ENCODE measurements at places on chromosomes 3 and 15.
A peak's percentile ranks its signal among the peaks of the same experiment; 100 is the strongest.

DNA sequence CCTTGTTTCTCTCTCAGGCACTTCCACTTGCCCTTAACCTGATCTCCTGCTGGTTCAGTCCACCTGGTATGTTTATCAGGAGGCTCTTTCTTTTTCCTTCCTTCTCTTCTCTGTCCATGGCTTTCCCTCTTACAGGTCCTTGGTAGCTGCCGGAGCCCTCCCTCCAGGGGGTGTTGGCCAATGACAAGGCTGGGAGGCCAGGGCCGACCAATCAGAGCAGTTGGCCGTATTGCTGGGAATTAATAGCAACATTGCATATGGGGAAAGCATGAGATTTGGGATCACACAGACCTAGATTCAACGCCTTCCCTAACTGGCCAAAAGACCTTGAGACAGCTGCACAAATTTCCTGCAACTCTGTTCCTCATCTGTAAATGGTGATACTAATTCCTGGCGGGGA, 62.4 kb downstream of the CEMIP start:
- no peak for DNase-seq

DNA sequence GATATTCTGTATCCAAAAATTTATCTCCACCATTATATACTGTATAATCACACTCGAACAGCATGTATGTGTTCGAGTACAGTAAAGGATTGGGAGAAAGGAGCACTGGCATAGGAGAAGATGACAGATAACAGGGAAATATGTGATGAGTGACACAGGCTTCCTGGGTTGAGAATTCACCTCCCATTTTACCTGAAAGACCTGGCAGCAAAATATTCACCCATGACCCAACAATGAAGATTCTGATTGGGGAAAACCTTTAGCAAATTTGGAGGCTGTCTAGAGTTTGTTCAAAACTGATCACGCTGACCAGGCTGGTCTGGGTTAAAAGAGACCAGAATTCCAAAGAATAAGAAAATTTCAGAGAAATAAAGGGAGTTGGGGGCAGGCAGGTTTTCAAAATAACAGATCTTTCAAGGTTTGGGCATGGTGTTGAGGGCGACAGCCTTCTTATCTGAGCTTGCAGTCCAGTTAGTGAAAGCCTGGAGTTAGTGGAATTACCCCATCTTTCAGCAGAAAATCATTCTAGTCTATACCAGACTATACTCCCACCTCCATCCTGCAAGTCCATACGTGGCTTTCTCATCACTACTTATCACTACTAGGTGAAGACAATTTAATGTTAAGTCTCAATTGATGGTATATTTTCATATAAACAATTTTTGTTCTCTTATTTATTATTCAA, 42.8 kb upstream of the RSL24D1 start:
- no peak for DNase-seq

DNA sequence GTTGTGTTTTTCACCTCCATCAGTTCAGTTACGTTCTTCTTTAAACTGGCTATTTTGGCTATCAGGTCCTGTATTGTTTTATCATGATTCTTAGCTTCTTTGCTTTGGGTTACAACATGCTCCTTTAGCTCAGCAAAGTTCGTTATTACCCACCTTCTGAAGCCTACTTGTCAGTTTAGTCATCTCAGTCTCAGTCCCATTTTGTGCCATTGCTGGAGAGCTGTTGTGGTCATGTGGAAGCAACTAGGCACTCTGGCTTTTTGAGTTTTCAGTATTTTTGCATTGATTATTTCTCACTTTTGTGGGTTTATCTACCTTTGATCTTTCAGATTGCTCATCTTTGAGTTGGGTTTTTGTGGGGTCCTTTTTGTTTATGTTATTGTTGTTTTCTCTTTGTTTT, 151.3 kb downstream of the CFAP20DC start:
- DNase-seq: no peak

GRCh38 chr3:188262488-188262887, 108.5 kb downstream of the LPP start:
- no peak for DNase-seq

DNA sequence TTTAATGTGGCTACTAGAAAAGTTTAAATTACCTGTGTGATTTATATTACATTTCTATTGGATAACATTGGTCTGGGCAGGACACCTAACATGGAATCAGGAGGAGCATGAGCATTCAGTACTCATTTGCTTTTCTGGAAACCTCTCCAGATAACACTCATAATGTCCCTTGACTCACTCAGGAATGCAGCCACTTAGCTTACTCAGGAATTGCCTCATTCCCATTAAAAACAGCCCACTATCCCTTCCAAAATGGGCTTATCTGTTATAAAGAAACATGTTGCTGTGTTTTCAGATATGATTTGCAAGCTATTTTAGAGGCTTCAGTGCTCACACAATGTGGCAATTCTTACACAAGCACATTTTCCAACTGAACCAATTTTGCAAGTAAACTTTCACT, 17.1 kb downstream of the GBE1 start:
- DNase-seq: no peak

GRCh38 chr3:30012941-30013543, 593.4 kb upstream of the TGFBR2 start:
- DNase-seq: peak; percentile 37

GRCh38 chr3:169546368-169546767, 117.1 kb downstream of the MECOM start:
- no peak for DNase-seq

DNA sequence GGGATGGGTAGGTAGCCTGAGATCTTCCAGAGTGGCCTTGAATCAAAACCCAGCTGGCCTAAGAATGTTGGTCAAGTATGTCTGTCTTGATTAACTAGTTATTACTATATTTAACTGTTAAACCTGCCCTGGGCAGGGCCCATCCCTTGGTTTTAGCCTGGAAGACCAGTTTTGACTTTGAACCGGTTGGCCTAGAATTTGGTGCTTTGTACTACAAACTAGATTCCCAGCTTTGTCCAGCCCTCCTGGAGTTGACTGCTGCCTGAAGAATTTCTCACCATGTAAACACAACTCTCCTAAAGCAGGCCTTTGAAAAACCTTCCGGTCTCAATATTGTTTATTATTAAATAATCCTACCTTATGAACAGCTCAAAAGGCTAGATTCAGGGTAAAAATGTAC, 16.0 kb downstream of the C15orf62 start:
- no peak for DNase-seq

DNA sequence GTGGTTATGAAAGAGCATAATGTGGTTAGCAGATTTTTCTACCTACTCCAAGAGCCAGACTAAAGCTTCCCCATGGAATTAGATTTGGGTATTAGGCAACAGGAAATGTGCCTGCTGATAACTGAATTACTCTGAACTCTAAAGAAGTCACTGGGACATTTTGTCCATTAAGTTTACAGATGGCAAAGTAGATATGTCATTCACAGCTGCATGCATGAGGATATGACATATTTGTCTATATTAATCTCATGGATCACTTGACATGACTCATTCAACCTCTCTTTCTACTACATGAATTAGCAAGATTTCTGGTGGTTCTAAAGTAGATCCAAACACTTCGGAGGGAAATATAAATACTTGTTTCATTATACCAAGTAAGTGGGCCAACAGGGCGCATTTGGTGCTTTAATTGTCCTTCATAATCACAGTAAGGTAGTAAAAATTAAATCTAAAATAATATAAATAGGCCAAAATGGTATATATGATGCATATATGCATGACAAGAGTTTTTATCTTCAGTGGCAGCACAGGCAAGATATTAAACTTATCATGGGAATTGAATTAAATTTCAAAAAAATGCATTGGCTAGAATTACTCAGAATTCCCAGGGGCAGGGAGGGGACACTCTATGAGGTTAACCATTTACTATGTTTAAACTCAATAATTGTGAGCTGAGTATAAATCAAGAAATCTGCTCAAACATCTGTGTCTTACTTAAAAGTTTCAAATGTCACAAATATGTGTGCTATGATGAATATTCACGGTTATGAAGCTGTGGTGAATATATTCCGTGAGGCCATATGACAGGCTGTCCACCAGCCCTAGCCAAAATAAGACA, 365.3 kb upstream of the KCNMB2 start:
- DNase-seq: no peak

- no peak for DNase-seq
Measured at GRCh38 chr3:173465112-173465511, 67.6 kb downstream of the NLGN1 start.

DNA sequence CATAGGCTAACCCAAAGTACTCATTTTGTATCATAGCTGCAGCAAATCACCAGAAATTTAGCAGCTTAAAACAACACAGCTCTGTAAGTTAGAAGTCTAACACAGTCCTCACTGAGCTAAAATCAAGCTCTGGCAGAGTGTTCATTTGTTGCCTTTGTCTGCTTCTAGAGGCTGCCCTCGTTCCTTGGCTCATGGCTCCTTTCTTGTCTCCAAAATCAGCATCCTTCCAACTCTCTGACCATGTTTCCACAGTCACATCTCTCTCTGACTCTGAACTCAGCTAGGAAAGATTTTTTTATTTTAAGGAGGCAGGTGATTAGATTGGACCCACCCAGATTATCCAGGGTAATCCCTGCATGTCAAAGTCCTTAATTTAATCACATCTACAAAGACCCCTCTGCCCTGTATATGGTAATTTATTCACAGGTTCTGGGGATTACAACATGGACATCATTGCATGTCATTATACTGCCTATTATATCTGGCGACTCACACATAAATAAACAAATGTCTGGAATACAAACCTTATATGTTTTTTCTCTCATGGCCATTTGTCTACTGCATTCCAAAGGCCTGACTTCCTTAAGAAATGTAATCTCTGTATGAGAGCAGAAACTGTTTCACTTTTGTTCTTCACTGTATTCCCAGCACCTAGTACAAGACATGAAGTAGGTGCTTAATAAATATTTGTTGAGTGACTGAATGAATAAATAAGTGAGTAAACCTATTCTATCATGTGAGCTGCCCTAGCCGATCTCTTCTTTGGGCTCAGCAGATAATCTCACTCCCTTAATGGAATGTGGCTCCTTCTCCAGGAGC, 15.1 kb upstream of the UACA start:
- DNase-seq: no peak

GRCh38 chr15:41934843-41935242, 37.5 kb downstream of the EHD4 start:
- DNase-seq: peak; percentile 68

GRCh38 chr3:74592359-74592758, 22.1 kb downstream of the CNTN3 start:
- DNase-seq: no peak

GRCh38 chr3:21564531-21564930, 186.5 kb downstream of the ZNF385D start:
- DNase-seq: no peak

- DNase-seq: no peak
Measured at GRCh38 chr15:60254416-60254815, 143.4 kb downstream of the ANXA2 start.

- DNase-seq: no peak
Measured at GRCh38 chr3:192092388-192093005, 631.5 kb downstream of the PYDC2 start.

GRCh38 chr15:72751751-72752455, 31.7 kb downstream of the ADPGK start:
- DNase-seq: no peak

GRCh38 chr3:11482021-11482420, 161.7 kb downstream of the VGLL4 start:
- no peak for DNase-seq

- no peak for DNase-seq
Measured at GRCh38 chr3:195566797-195567196, 16.9 kb downstream of the APOD start.

- no peak for DNase-seq
Measured at GRCh38 chr3:110456438-110457138, 615.0 kb upstream of the NECTIN3 start.

DNA sequence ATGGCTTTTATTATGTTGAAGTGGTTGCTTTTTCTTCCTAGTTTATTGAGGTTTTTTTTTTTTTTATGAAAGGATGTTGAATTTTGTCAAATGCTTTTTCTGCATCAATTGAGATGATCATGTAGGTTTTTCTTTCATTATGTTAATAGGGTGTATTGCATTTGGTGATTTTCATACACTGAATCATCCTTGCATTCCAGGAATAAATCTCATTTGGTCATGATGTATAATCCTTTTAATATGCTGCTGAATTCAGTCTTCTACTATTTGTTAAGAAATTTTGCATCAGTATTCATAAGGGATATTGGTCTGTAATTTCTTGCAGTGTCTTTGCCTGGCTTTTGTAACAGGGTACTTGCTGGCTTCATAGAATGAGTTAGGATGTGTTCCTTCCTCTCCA, 11.5 kb upstream of the CLRN1 start:
- DNase-seq: no peak

- no peak for DNase-seq
Measured at GRCh38 chr3:108461661-108462111, 48.7 kb downstream of the MYH15 start.

DNA sequence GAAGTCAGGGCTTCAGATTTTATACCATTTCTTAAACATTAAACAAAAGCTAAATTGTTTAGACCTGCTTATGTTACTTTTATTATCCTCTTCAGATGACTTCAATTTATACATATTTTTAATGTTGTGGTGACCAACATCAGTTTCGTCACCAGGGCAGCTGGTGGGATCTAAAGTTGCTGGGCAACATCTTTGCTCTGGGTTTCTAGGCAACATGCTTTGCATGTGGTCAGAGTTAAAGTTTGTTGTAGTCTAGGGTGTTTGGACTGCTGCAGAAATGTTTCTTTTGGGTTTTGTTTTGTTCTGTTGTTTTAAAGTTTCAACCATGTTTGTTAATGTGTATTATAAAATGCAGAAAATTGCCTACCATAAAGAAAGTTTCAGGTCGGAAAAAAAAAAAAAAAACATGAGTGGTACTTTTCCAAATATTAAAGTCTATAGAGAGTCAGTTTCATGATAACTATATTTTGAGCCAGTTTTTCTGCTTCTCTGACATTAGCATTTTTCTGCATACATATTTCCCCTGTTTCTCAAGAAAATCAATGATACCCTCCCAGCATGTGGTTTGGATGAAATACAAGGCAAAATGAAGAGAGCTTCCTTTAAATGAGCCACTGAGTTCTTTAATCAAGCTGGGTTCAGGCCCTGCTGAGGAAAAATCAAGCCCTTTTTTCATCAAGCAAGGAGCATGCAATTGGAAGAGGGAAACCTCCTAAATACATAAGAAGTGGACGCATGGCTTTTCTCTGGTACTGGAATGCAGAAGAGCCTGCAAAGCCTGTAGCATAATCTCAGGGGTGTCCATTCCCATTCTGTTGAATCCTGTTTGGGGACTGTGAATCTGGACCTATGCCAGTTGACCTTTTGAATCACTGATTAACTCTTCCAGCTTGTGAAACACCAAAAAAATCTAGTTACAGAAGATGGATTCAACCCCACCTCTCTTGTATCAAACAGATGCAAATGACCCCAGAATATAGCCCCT, 35.0 kb upstream of the VGLL3 start:
- DNase-seq: no peak

DNA sequence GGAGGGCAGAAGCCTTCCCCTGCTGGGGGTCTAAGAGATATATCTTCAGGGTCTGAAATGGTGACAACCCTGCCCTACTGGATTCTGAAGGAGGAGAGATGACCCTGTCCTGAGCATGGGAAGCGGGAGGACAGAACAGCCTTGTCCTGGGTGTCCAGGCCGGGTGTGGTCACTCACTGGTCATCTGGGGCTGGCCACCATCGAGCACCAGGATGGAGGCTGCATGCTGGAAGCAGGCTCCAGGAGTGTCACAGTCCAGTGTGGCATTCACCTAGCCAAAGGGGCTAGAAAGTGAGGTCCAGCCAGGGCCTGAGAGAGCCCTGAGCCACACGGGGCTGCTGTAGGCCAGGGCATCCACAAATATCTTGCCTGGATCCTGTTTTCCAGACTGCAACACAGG, 5.2 kb downstream of the CDHR4 start:
- DNase-seq: no peak

All from stimulated activated CD4-positive, alpha-beta T cell treated with anti-CD3 and anti-CD28 coated beads, Interleukin-4, amount 100 ng/mL, for 1 hour (primary cell).